Mucosa of gallbladder (tissue), 1 donor: ENCODE measurements at places on chromosomes 12 and 14. TPM values are rescaled to one million over a fixed set of nuclear protein-coding genes. Genes with fewer than 3 reads are reported as not detected.

- no peak for DNase-seq
Measured at GRCh38 chr12:27355979-27356378, 23.3 kb downstream of the BMAL2 start.

Gene PLEKHG7
- total RNA-seq = 0.29 TPM

- DNase-seq = no peak
Measured at GRCh38 chr12:50589650-50590435, 85.1 kb downstream of the DIP2B start.

Gene WNT5B
- total RNA-seq = 7.3 TPM

Gene SPX
- total RNA-seq = 0.29 TPM

GRCh38 chr12:6471989-6472360, 1.5 kb upstream of the VAMP1 start:
- DNase-seq = no peak

Gene DEGS2
- 149 TPM for total RNA-seq

Gene OTOGL
- 0.20 TPM for total RNA-seq

Gene RNU4-1
- 1,216 TPM for total RNA-seq

GRCh38 chr12:46486588-46486987, 114.0 kb upstream of the SLC38A2 start:
- no peak for DNase-seq

DNA sequence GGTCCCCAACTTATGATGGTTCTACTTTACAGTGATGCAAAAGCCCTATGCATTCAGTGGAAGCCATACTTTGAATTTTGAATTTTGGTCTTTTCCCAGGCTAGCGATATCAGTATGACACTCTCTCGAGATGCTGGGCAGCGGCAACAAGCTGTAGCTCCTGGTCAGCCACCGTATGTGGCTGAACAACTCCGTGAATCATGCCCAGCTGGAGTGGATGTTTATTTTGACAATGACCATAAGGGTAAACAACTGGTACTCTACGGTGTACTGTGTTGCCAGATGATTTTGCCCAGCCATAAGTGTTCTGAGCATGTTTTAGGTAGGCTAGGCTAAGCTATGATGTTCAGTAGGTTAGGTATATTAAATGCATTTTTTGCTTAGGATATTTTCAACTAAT, 8.2 kb upstream of the ZNF410 start:
- no peak for DNase-seq

Gene ATL1
- 7.2 TPM for total RNA-seq

Gene TMPRSS12
- not detected for total RNA-seq

- DNase-seq = no peak
Measured at GRCh38 chr12:113456761-113457160, 14.9 kb downstream of the LHX5 start.
